ENCODE measurements at places on chromosomes 3 and 15. TPM values are rescaled to one million over a fixed set of nuclear protein-coding genes. Genes with fewer than 3 reads are reported as not detected.

EXD1 gene
- not detected for polyA plus RNA-seq

GPR62 gene
- polyA plus RNA-seq: 0.62 TPM

P2RY14 gene
- 0.52 TPM for polyA plus RNA-seq

STXBP5L gene
- 0.22 TPM for polyA plus RNA-seq

AQP9 gene
- 0.14 TPM for polyA plus RNA-seq

CMTM8 gene
- polyA plus RNA-seq: 13.8 TPM

ZNF774 gene
- 7.0 TPM for polyA plus RNA-seq

All from left renal cortex interstitium (tissue), 4 donors.